ENCODE measurements at places on chromosomes 2 and 18.

GRCh38 chr2:74225698-74226459 is 27.5 kb downstream of the MTHFD2 start:
- DNase-seq = no peak

- DNase-seq = no peak
These were observed 146.6 kb downstream of the VAPA start for GRCh38 chr18:10060469-10060782.

- DNase-seq = no peak
These were observed 209.5 kb downstream of the DPP10 start for GRCh38 chr2:114651933-114652332.

DNA sequence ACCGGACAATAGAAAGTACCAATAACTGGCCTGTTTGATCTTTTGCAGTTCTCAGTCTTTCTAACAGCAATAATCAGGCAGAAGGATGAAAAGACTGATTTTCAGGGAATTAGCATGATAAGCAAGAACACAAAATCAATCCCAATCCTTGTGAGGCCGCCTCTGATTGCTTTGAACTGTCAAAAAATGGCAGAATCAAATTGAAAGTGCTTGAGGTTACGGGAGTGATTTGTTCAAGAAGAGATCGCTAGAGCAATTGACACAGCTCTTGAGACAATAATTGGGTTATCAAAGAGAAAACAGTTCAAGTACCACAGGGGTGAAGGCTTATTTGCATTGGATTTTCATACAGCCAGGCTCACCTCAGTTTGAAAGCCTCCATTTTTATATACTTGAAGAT is 663.4 kb downstream of the ARHGAP15 start:
- DNase-seq = no peak

GRCh38 chr2:58137856-58138255 is 91.2 kb downstream of the VRK2 start:
- no peak for DNase-seq

- DNase-seq = no peak
These were observed 27.2 kb downstream of the C2orf49 start for GRCh38 chr2:105364436-105365139.

DNA sequence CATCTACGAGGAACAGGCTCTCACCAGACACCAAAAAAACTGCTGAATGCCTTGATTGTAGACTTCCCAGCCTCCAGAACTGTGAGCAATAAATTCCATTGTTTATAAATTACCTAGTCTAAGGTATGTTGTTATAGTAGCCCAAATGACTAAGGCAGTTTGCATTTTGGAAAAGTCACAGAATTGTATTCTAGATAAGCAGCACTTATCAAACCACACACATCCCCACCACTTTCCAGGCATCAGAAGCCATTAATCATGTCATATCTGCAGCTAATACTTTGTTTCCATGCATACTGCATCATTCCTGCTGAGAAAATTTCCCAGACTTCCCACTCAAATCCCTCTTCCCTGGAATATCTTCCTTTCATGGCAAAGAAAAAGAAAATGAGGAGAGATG is 187.2 kb downstream of the INO80D start:
- DNase-seq = no peak

- DNase-seq = no peak
These were observed 4.1 kb upstream of the YES1 start for GRCh38 chr18:816088-816653.

GRCh38 chr2:24245986-24246776 is 71.3 kb downstream of the FAM228A start:
- no peak for DNase-seq
